ENCODE measurements at places on chromosomes 7 and 10.

GRCh38 chr10:49379596-49380410, 16.1 kb downstream of the DRGX start:
- no peak for DNase-seq

- no peak for DNase-seq
Measured at GRCh38 chr10:8272794-8273425, 218.4 kb downstream of the GATA3 start.

GRCh38 chr10:108014902-108015177, 850.3 kb upstream of the SORCS1 start:
- no peak for DNase-seq

DNA sequence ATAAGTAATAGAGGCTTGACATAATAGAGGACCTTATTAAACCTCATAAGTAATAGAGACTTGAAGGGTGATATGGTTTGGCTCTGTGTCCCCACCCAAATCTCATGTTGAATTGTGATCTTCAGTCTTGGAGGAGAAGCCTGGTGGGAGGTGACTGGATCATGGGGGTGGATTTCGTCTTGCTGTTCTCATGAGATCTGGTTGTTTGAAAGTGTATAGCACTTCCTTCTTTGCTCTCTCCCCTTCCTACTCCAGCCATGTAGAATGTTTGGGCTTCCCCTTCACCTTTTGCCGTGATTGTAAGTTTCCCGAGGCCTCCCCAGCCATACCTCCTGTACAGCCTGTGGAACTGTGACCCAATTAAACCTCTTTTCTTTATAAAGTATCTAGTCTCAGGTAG, 8.6 kb downstream of the KIFBP start:
- DNase-seq: no peak

DNA sequence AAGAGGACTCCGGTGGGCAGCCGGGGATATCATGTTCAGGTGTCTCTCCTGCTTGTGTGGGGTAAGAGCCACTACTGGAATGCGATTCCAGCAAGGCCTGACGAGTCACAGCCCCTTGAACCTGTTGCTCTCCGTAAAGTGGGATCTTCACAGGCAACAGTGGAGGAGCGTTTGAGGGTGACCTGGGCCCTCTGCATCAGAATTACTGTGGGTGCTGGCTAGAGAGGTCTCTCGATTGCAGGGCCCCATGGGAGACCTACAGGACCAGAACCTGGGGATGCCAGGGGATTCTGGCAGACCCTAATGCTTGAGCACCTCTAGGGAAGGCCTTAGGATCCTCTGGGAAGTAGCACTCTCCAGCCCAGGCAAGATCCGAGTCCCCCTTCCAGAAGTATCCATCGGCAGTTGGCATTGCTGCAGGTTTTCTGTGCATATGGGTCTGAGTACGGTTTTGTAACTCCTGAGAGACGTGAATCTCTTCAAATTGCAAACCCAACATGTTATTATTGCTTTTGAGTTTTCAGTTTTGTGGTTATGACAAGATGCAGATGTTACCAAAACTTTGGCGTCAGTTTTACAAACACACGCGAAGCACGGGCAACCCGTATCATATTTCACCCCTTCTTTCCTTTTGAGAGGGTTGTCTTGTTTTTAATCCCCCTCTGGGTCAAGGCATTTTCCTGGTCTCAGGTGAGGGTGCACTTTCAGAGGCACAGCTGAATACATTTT, 4.6 kb downstream of the MGMT start:
- DNase-seq: no peak

All from stimulated activated CD8-positive, alpha-beta memory T cell treated with anti-CD3 and anti-CD28 coated beads, Interleukin-15, amount 100 ng/mL, for 48 hours (primary cell).